ENCODE measurements at places on chromosomes 7 and 10.

GRCh38 chr7:52749880-52750279, 285.6 kb upstream of the POM121L12 start:
- no peak for DNase-seq

DNA sequence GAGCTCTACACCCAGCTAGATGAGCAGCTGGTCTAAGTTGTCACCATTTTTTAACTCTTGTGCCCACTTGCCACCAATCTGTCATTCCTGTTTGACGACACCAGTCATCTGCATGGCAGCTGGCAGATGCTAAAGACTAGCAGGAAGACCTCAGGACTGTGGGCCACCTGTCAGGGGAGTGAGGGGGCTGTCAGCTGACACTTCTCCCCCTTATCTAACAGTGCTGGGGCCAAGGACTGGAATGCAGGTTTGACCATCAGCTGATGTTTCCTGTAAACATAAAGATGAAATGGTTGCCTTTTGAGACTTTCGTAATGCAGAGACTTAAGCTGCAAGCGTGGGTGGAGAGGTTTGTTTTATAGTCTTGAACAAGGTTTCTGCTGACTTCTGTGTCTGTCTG, 93.5 kb downstream of the WNT2 start:
- DNase-seq: no peak

GRCh38 chr7:193481-194251, 1.3 kb downstream of the FAM20C start:
- DNase-seq: no peak

DNA sequence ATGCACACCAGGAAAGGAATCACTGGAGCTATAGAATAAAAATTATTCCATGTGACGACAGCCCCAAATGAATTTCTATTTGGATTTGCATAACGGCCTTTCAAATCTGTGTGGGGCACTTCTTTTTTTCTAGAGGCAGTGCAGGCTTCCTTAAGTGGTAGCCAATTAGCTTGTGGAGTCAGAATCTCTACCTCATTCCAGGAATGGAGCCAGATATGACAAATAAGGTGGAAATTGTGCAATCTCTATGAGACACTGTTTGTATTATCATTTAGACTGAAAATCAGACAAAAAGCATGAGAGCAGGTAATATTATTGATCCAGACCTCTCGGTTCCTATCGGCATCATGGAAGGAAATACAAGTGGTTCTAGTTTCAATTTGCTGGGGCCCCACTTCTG, 78.7 kb downstream of the BEND7 start:
- DNase-seq: peak; percentile 78

DNA sequence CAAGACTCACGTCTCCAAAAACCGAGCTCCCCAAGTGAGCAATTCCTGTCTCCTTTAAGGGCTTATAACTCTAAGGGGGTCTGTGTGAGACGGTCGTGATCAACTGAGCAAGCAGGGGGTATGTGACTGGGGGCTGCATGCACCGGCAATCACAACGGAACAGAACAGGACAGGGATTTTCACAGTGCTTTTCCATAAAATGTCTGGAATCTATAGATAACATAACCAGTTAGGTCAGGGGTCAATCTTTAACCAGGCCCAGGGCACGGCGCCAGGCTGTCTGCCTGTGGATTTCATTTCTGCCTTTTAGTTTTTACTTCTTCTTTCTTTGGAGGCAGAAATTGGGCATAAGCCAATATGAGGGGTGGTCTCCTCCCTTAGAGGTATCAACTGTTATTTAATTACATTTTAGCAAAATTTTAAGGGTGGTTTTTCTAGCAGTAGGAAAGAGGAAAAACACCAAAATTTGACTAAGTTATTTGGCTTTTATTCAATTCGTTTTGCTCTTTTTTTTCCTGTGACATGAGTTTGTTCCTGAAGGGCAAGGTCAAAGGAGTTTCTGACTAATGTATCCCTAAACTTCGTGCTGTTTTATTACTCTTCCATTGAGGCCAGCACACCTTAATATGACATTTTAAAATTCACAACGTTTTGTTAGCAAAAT, 121.4 kb upstream of the SEC61G start:
- DNase-seq: no peak

DNA sequence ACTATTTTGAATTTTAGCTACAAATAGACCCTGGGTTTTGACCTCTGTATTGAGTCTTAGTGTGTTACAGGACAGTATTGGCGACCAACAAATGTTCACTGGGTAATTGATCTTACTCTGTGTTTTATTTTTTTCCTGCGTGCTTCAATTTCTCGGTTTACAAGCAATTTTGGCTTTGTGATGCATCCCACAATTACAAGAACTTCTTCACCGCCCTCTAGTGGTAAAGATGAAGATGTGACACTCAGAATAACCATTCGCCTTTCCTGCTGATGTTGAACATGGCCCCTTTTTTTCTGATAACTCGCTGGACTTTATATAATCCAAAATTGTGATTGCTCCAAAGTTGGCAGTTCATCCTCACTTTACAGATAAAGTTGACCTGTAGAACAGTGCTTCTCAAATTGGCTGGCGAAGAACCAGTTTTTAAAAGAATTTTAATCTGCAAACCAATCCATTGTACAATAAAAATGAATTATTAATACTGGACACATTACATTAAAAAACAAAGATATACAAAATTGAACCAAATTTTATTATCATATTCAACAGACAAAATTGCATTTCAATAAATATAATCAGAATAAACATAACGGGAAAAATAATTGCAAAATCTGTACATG, 20.2 kb upstream of the SMC3 start:
- DNase-seq: peak; percentile 77

GRCh38 chr10:84824525-84824924, 496.1 kb downstream of the CCSER2 start:
- no peak for DNase-seq

DNA sequence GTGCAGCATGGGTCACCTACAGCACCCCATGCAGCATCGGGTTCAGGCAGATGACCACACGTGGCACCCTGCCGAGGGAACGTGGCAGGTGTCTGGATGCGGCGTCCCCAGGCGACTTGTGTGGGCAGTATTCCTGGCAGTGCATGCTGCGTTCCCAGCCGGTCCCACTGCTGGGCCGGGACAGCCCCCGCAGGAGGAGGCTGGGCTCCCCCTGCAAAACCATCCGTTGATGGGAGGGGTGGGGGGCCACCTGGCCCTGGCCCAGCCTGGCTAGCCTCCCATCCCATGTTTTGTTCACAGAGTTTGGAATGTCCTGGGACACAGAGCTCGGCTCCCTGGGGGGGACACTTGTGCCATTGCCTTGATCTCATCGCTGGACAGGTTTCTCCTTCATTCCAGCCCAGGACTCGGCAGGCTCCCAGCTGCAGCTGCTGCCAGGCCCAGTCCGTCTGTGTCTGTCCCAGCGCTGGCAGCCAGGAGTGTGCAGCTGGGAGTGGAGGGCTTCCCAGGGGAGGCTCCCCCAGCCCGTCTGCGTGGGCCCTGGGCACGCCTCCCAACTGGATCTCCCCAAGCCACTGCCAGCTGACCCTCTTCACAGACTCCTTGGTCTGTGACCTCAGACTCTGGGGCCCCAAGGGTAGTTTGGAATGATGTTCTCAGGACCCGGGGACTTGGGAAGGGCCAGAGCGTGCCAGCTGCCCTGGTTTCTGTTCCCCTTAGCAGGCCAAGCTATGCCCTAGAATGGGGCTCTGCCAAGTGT, 32.6 kb downstream of the TMEM270 start:
- DNase-seq: no peak

GRCh38 chr7:20741801-20742200, 44.9 kb downstream of the SP8 start:
- no peak for DNase-seq
